ENCODE measurements at places on chromosomes 6 and 20.

- no peak for DNase-seq
Measured at GRCh38 chr6:4727217-4727616, 49.0 kb upstream of the CDYL start.

GRCh38 chr20:42155586-42155985, 537.4 kb upstream of the CHD6 start:
- DNase-seq = no peak

GRCh38 chr20:61494763-61495575, 242.9 kb downstream of the CDH4 start:
- no peak for DNase-seq

DNA sequence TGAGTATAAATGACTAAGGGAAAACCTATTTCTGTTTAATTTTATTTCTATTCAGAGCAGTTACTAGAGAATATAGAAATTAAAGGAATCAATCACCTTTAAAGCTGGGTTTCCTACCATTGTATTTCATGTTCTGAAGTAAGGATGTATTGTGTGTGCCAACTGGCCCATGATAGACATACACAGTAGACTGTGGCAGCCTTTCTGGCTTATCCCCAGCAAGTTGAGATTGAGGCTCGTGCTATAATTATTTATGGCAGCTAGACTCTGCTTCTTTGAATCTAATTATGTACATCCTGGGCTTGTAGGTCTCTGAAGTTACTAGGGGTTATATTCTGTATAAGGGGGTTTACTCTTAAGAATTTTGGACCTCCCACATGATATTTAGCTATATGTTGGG, 44.4 kb downstream of the ZNF292 start:
- DNase-seq = no peak

DNA sequence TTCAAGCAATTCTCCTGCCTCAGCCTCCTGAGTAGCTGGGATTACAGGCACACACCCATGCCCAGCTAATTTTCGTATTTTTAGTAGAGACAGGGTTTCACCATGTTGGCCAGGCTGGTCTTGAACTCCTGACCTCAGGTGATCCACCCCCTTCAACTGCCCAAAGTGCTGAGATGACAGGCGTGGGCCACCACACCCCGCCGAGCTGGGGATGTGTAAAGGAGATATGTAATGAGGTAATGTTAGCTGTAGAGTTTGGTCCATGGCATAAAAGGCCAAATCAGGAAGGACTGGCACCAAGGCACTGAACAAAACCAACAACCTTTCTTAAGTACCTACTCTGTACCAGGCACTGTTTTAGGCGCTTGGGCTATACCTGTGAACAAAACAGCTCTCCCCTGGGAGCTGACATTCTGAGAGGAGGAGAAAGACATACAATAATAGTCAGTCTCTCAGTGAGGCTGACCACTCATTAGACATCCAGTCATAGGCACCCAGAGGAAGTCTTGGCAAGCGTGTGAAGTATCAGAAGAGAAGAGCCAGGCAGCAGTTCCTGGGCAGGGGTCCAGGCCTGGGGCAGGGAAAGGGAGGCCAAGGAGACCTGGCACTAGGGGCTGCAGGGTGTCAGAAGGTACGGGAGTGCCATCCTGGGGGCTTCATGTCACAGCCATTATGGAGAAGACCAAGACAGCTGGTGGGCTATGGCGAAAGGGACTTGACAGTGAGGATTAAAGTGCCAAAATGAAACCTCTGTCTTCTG, 164.8 kb upstream of the DTNBP1 start:
- no peak for DNase-seq

GRCh38 chr20:3696200-3696599, 14.4 kb upstream of the ADAM33 start:
- no peak for DNase-seq

GRCh38 chr6:2285510-2285909, 40.1 kb upstream of the GMDS start:
- no peak for DNase-seq

DNA sequence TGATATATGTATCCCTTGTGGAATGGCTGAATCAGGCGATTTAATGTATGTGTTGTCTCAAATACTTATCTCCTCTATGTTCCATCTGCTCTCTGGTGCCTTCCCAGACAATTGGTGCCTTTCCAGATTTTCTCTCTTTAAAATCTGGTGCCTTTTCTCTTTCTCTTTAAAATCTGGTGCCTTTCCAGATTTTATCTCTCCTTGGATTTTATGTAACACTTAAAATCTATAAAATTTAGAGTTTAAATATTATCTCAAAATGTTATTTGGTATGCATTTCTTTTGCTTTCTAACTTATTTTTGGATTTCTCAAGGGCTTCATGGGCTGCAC, 116.3 kb downstream of the KIF13A start:
- DNase-seq = no peak

Data from activated gamma-delta T cell treated with Interleukin-2 at 50 U/mL for 16 hours (primary cell).